Right atrium auricular region (tissue), 2 donors: ENCODE measurements at places on chromosomes 12 and 14.

DNA sequence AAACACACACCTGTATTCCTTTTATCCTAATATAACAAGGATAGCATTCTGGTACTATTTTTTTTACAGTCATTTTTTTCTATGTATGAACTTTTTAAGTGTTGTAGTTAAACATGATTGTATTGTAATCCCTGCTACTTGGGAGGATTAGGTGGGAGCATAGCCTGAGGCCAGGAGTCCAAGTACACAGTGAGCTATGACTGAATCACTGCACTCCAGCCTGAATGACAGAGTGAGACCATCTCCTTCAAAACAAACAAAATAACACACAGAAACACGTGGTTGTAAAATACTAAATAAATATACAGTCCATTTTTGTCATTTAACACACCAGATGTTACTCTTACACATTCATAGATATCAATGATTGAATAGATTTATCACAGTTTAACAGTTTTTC is 56.9 kb downstream of the MAP4K5 start:
- H3K36me3 ChIP-seq, result peaks cover 44% of the 10 kb centered on the region
- DNase-seq, result no peak
- no peak overlapping the region for H3K4me3 ChIP-seq
- H3K27me3 ChIP-seq, result no peaks in the 10 kb centered on the region
- no peak overlapping the region for H3K27ac ChIP-seq

DNA sequence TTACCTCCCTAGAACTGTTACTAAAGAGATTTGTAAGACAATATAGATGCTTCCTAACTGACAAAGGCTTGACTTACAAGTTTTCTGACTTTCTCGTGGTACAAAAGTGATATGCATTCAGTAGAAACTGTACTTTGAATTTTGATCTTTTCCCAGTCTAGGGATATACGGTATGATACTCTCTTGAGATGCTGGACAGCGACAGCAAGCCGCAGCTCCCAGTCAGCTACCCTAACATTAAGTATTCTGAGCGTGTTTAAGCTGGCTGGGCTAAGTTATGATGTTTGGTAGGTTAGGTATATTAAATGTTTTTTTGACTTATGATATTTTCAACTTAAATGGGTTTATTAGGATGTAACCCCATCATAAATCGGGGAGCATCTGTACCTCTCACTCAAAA is 55.2 kb upstream of the CDKL1 start:
- no peak overlapping the region for H3K27ac ChIP-seq
- no peak for DNase-seq
- H3K4me1 ChIP-seq, result no peaks in the 10 kb centered on the region

GRCh38 chr14:54310151-54310850 is 86.5 kb upstream of the CDKN3 start:
- H3K4me1 ChIP-seq, result no peaks in the 10 kb centered on the region
- no peaks in the 10 kb centered on the region for H3K27me3 ChIP-seq
- DNase-seq, result no peak

DNA sequence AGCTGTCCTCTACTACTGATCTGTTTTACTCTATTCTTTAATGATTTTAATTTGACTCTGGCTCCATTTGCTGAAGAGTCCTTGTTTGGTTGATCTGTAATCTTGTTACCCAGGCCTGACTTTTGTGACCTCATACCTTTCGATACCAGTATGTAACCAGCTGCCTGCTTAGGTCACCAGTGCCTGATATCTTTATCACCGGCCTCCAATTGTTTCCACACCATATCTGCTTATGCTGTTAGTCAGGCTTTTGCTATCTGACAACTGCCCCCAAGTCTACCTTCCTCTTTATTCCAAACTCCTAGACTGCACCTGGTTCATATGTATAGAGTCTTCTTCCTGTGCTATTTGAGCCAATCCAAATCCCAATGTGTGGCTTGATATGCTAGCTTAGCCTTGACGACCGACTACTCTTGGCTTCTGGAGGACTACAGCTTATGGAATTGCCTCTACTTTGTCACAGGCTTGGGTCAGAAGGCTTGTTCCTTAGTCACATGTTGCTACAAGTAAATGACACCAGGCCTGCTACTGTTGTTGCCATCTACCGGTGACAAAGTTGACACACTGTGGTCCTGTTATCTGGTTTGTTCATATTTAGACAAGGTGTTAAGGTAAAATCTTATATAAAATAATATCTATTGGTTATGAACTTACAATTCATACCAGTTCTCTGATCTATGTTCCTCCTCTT is 193.9 kb downstream of the TRHDE start:
- H3K27me3 ChIP-seq, result no peaks in the 10 kb centered on the region
- H3K27ac ChIP-seq, result no peak overlapping the region
- no peaks in the 10 kb centered on the region for H3K36me3 ChIP-seq
- DNase-seq, result no peak
- no peaks in the 10 kb centered on the region for H3K4me1 ChIP-seq
- H3K4me3 ChIP-seq, result no peak overlapping the region

- no peak for DNase-seq
- no peak overlapping the region for H3K4me3 ChIP-seq
- H3K4me1 ChIP-seq, result peaks cover 54% of the 10 kb centered on the region
- H3K36me3 ChIP-seq, result no peaks in the 10 kb centered on the region
- H3K27ac ChIP-seq, result no peak overlapping the region
Measured at GRCh38 chr14:93051600-93052546, 63.9 kb downstream of the ITPK1 start.

- no peak for DNase-seq
- no peak overlapping the region for H3K27ac ChIP-seq
- H3K27me3 ChIP-seq, result no peaks in the 10 kb centered on the region
- no peak overlapping the region for H3K4me3 ChIP-seq
- no peaks in the 10 kb centered on the region for H3K4me1 ChIP-seq
Measured at GRCh38 chr14:54117396-54117795, 160.8 kb upstream of the BMP4 start.

- no peak overlapping the region for H3K4me3 ChIP-seq
- H3K27ac ChIP-seq, result no peak overlapping the region
- no peaks in the 10 kb centered on the region for H3K36me3 ChIP-seq
- no peaks in the 10 kb centered on the region for H3K27me3 ChIP-seq
- H3K4me1 ChIP-seq, result no peaks in the 10 kb centered on the region
Measured at GRCh38 chr12:12704593-12705230, 8.7 kb upstream of the GPR19 start.

DNA sequence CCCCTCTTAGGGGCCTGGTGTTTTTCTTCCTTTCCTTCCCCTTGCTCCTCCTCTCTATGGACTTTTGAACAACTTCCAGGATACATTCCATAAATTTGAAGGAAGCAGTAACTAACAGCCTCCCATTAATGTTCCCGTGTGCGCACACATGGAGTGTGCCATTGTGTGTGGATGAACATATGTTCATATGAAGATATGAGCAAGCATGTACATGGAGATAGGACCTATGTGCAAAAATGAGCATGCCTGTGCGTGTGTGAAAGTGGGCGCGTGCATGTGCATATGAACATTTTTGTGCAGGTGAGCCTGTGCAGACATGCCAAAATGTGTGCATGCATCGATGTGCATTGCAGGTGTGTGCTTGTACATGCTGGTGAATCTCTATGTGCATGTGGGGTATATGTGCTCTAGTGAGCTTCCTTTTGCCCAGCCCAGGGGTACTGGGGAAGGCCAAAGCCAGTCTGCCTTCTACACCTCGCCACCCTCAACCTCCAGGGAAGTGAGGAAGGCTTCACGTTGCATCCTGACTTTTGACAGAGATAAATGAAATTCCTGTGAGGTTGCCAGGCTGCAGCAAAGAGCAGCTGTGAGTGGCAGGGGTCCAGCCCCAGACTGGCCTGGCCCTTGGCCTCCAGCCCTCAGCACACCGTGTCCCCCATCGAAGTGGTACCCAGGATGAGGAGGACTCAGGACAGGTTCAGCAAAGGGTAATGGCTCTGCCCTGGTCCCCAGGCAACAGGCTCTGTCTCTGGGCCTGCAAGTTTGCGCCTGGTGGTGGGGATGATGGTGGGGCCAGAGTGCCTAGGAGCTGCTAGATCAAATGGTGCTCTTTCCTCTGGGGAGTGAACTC is 21.1 kb upstream of the PGF start:
- H3K27me3 ChIP-seq, result no peaks in the 10 kb centered on the region
- H3K27ac ChIP-seq, result no peak overlapping the region
- no peak overlapping the region for H3K4me3 ChIP-seq

DNA sequence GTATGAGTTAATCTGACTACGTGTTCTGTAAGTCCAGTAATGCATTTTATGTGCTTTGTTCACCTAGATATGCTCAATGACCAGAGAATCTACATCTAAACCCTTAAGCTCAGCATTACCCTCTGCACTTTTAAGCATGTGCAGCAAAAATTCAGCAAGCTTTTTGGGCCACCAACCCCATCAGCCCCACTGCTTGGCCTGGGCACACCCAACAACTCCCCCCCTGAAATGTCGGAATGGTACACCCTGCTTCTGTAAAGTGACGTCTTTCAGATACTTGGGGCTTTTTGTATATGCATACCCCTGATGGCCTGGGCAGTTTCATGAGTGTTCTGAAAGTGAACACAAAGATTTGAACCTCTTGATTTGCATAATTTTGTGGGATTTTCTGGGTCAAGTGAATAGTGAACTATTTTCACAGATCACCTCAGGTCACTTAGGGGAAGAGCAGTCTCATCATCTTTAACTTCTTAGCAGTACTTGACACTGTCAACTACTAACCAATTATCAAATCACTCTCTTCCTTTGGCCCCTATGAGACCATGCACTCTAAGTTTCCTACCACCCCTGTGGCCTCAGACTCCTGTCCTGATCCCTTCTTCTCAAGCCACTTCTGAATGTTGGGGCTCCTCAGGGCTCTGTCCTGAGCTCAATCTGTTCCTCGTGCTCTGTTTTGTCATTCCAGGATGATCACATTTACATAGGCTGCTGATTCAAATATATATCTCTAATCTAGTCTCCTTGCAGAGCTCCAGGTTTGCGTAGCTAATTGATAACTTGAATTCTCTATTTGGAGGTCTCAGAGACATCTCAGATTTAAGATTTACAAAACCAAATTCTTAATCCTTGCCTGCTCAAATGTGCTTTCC is 36.3 kb upstream of the PPM1A start:
- no peak overlapping the region for H3K27ac ChIP-seq
- no peaks in the 10 kb centered on the region for H3K27me3 ChIP-seq
- H3K4me1 ChIP-seq, result no peaks in the 10 kb centered on the region

DNA sequence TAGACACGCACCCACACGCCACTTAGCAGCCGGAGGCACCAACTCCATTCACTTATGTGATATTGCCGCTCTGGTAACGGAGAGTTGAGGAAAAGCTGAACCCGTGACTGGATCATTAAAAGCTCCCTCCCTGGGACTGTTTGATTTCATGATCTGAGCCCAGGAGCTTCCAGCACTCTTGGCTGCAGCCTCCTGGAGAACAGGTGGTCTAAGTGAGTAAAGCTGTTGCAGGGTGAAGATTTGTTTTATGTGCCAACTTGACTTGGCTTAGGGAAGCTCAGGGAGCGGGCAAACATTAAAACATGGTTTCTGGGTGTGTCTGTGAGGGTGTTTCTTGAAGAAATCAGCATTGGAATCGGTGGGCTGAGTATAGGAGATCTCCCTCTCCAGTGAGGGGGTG is 16.9 kb upstream of the TMEM132C start:
- no peaks in the 10 kb centered on the region for H3K4me1 ChIP-seq
- H3K4me3 ChIP-seq, result no peak overlapping the region
- H3K36me3 ChIP-seq, result no peaks in the 10 kb centered on the region
- DNase-seq, result no peak

- no peak overlapping the region for H3K4me3 ChIP-seq
- H3K27me3 ChIP-seq, result no peaks in the 10 kb centered on the region
- DNase-seq, result no peak
Measured at GRCh38 chr12:102811110-102811737, 105.8 kb downstream of the PAH start.

- no peak overlapping the region for H3K4me3 ChIP-seq
- H3K36me3 ChIP-seq, result no peaks in the 10 kb centered on the region
- no peak overlapping the region for H3K27ac ChIP-seq
- DNase-seq, result no peak
Measured at GRCh38 chr14:87756661-87757060, 236.3 kb downstream of the GALC start.
